ENCODE measurements at places on chromosomes 2 and 18.
A peak's percentile ranks its signal among the peaks of the same experiment; 100 is the strongest.

DNA sequence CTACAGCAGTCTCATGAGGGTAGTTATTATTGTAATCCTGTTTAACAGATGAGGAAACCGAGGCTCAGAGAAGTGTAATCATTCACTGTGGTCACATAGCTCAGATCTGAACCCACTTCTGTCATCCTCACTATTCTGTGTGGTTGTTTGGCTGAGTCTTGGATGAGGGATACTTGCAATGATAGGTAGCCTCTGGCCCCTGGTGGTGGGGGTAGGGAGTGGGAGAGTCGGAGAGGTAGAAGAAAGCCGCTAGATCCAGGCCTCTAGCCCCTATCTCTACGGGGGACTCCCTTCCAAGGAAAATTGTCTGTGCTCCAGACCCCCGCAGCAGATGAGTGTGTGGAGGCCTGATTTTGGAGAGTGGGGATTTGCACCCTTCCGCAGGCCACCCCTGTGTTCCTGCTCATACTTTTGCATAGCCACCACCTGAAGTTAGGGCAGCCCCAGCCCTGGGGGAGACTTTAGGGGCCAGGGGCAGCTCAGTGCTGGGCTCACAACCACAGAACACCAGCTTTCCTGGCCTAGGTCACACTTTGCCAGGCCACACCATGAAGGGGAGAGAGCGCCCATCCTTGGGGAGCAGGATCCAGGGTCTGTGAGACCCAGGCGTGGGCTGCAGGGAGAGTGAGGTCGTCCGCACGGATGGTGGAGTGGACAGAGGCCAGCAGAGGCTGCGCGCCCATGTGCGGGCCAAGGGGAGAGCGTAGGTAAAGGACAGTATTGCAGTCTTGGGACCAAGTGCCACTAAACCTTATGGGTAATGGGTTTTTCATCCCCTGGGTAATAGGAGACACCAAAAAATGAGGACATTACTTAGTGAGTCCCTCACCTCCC, 148.2 kb downstream of the GLI2 start:
- no peak for DNase-seq

- no peak for DNase-seq
Observed at GRCh38 chr2:2170861-2171260, 160.2 kb downstream of the MYT1L start.

- DNase-seq = no peak
Observed at GRCh38 chr2:156837635-156838370, 401.6 kb downstream of the GPD2 start.

DNA sequence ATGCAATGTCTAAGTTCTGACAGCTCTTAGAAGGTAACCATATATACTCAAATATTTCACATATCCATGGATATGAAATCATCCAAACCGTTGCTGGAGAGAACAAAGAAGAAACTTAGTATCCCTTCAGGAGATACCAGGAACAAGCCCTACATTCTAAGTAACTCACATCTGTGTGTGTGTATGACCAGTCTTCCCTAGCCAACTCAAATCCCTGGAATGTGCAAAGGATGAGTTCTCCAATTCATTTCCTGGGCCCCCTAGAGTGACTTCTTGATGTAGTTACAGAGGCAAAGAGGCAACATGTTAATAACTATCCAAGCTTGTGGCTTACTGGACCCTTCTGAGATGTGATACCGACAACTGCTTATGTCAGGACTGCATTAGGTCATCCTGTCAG, 20.1 kb downstream of the TPGS2 start:
- DNase-seq = no peak

DNA sequence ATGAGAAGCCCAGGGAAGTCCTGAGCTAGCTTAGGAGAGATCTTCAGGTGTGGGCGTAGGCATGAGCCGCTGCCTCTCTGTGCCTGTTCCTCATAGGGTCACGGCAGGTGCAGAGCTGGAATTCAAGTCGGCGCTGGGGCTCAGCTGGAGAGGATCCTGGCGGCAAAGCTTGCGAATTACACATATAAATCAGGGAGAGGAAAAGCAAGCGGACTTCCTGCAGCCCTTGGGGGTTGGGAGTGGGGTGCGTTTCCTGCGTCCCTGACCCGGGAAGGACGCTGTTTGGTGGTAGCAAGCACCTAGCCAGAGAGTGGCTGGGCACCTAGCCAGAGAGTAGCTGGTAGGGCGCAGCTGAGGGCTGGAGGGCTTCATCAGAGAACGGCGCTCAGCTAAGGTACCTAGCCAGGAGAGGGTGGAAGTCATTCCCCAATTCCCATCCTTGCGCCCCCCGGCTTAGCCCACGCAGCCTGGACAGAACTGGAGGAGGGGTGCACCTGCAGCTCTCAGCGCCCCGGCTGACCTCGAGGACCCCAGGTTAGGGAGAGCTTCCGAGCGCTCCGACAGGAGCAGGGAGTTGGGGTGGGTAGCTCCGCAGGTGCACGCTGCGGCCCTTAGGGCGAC, 459 bp upstream of the EFR3B start:
- peak; percentile 68 for DNase-seq

DNA sequence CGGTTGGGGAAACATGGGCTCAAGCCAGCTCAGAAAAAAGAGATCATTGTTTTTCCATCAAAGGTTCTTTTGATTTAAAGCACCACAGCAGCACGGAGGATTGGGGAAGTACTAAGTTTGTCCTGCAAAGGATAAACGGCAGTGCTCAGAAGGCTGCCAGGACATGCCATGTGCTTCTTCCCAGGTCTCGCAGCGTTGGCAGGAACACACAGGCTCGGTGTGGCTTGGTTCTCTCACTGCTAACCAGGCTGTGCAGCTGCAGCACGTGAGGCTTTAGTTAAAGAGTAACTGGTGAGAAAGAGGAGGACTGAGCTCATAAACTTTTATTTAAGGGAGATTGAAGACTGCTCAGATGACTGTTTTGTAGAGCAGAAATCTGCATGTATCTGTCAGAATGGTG, 264.3 kb downstream of the TSN start:
- DNase-seq = no peak

- DNase-seq = no peak
Observed at GRCh38 chr2:241811952-241812729, 3.1 kb downstream of the NEU4 start.

DNA sequence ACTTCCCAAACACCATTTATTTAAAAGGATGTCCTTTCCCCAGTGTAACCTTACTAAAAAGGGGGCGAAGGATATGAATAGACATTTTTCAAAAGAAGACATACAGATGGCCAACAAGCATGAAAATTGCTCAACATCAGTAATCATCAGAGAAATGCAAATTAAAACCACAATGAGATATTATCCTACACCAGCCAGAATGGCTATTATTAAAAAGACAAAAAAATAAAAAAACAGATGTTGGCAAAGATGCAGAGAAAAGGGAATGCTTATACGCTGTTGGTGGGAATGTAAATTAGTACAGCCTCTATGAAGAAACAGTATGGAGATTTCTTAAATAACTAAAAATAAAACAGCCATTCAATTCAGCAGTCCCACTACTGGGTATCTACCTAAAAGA, 142.3 kb upstream of the NT5C1B start:
- no peak for DNase-seq

- no peak for DNase-seq
Observed at GRCh38 chr18:5628512-5629255, 84.9 kb upstream of the EPB41L3 start.

DNA sequence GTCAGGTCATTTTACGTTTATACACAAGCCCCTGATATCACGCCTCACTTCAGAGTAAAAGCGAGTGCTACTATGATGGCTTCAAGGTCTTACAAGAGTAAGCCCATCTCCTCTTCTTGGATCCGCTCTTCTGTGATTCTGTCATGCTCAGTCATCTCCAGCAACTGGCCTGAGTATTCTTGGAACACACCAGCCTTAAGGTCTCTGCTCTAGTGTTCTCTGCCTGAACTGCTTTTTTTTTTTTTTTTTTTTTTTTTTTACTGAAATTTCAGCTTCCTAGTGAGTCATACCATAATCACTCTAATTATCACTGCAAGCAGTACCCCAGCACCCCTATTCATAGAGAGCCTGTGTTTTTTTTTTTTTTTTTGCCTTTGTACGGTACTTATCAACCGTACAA, 1228.9 kb downstream of the CNTNAP5 start:
- DNase-seq = no peak

DNA sequence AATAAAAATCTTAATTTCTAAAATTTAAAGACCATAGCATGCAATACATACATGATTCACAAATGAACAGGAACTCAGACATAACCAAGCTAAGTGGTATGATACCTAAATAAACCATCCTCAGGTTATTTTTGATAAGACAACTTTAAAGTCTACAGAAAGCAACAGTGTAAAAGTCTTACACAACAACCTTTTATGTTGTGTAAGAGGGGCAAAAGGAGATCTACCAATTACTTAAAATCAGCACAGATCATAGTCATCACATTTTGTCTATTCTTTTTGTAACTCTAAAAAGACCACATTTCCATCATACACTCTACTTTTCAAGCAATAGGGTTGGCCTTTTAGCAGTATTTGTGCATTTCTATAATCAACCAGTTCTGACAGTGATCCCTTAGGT, 16.3 kb downstream of the SP3 start:
- no peak for DNase-seq

DNA sequence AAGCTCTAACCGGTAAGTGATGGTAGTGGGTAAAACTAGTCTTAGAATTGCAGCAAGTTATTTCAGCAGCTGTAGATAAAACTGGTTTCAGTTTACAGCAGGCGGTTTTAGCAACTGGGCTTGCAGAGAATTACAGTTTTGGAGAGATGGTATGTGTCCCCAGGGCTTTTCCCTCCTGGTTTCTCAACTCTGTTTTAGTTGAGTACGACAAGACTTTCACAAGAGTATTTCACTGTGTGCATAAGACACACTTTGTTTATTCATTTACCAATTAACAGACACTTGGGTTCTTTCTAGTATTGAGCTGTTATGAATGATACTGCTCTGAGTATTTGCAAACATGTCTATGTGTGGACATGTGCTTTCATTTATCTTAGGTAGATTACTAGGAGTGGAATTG, 65.6 kb upstream of the RFX8 start:
- no peak for DNase-seq

- DNase-seq = no peak
Observed at GRCh38 chr2:65483763-65484162, 51.4 kb upstream of the SPRED2 start.

DNA sequence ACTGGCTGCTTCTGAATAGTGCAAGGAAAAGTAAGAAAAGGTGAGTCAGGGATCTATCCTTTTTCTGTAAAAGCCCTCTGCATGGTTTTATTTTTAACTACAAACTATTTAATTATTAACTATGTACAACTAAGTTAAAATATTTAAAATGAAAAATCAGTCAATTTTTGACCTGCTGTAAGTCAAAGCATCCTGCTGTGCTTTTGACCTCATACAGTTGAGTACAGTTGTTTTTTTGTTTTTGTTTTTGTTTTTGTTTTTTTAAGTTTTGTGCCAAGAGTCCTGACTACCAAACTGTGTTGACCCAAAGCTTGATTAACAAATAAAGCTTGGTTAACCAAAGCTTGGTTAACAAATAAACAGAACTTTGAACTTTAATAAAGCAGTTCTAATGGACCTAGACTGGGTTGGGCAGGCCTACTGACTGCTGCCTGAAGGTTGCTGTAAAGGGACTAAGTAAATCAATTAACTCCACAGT, at the start of gene ACMSD:
TSS of gene ACMSD (plus strand) at position 474 of the 478 bp plus-strand sequence. CDS start 67 bp downstream, outside the sequence.
- no peak for DNase-seq

DNA sequence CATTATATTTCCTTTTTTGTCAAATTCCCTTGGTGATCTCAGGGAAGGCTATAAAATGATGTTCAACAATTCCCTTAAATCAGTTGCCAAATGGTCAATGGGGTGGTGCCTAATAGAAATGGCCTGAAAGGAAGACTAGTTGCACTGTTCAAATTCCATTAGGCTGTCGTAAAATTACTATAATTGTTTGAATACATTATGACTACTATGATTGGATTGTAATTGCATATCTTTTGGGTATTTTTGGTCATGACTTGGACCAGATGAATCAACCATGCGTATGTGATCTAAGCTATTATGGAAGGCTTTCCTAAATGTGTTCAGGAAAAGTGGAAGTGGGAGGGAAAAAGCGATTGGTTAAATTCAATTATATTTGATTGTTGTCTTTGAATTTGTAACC, 41.3 kb upstream of the KCNE4 start:
- DNase-seq = no peak

DNA sequence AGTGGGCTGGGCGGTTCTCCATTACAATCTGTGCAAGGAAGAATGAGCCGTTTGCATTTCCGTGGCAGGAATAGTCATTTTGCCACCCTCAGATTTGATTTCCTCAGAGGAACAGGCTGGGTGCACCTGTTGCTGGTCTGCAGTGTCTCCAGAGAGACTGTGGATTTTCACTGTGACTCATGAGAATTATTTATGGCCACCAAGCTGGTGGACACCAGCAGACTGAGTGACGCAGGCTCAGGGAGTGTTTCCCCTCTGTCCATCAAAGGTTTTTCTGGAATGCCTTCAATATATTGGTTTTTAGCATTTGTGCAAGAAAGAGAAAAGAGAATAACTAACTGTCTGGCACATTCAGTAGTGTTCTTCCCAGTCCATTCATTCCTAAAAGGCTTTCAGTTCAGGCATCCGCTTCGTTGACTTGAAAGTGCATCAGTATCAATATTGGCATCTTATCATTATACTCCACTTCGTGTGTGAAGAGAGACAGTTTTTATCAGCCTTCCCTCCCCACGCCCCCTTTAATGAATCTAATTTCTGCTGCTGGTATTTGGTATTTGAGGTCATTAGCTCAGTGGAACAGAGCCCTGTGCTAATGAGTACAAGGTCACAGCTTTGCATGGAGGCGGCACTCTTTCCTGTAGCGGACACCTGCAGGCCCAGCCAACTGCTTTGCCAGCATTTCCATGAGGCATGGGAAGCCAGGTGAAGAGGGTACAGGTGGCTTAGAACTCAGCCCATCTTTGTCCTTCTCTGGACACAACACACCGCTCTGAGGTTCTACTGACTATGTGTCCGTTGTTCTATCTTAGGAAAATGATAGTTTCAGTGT, 39.9 kb downstream of the PRKCE start:
- DNase-seq = no peak

DNA sequence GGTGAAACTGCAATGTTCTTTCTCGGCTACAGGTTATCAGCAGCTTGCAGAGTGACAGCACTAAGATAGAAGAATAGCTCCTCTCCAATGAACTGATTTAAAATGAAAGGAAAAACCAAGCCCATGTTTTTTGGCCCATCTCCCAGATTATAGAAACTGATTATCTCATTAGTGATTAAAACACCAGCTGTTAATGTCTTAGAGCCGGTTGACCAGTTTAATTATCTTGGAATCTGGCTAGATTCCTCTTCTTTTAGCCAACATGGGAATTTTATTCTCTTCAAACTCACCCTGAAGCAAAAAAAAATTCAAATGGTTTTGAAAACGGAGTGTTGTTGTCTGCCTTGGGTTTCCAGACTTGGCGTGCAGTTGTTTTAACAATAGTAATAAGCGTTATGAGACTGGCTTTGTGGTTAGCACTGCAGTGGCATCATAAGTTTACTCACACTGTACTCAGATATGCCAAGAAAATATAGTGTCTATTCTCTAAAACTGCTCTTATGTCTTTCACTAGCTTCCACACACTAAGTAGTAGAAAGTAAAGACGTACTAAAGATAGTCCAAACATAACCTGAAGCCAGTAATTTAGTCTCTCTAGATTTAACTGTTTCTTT, 665.3 kb downstream of the STK39 start:
- no peak for DNase-seq

DNA sequence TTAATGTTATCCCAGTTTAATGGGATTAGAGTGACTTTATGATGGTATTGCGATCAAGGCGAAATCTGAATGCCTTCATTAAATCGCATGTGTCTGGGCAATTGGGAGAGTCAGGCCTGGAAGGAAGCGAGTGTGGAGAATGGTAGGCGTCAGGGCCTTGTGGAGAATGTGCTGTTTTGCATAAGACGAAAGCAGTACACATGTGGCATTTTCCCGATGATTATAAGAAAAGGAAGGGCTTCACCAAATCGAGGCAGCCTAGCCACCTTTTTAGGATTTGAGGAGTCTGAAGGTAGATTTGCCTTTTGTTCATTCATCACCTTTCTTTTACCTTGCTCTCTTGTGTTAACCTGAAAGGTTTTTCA, 1.0 kb downstream of the ZNF532 start:
- DNase-seq = no peak

Data from iPS DF 6.9 (cell line).